ENCODE measurements at places on chromosomes 3 and 15. TPM values are rescaled to one million over a fixed set of nuclear protein-coding genes. Genes with fewer than 3 reads are reported as not detected.

GRCh38 chr15:58115692-58116091, 22.5 kb upstream of the AQP9 start:
- DNase-seq = peak; percentile 28

DNA sequence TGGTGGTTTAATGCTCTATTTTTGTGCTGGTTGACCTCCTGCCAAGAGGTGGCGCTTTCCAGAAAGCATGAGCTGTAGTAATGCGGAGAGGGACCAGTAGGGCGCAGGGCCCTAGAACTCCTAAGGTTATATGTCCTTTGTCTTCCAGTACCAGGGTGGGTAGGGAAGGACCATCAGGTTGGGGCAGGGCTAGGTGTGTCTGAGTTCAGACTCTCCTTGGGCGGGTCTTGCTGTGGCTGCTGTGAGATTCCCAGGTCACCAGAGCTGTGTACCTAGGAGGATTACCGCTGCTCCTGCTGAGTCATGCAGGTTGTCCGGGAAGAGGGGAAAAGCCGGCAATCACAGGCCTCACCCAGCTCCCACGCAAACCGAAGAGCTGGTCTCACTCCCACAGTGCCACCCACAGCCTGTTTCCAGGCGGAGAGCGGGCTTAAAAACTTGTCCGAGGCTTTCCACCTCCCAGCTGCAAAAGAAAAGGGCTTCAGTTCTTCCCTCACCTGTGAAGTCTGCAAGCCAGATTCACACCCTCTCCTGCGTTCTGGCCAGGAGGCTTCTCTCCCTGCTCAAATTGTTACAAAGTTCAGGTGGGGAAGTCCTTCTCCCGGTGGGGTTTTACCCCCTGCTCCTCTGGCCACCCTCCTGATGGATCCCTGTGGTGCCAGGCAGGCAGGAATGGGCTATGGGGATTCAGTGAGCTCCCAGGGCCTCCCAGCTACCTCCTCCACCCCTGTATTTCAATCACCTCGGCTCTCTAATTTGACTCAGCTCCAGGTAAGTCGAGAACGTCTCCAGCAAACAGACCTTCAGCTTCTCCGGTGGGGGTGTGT, 37.7 kb upstream of the BCHE start:
- DNase-seq = no peak

Gene RPLP1
- 693 TPM for total RNA-seq

Gene CSPG4
- total RNA-seq = 76.7 TPM

Gene HES1
- total RNA-seq = 29.4 TPM
